Fibroblast of skin of right quadriceps (primary cell): ENCODE measurements at places on chromosomes 3 and 15.

GRCh38 chr3:128080323-128081080 lies 28.3 kb downstream of the SEC61A1 start:
- peak; percentile 95 for DNase-seq

GRCh38 chr3:97899331-97899730 lies 72.9 kb downstream of the RIOX2 start:
- no peak for DNase-seq

DNA sequence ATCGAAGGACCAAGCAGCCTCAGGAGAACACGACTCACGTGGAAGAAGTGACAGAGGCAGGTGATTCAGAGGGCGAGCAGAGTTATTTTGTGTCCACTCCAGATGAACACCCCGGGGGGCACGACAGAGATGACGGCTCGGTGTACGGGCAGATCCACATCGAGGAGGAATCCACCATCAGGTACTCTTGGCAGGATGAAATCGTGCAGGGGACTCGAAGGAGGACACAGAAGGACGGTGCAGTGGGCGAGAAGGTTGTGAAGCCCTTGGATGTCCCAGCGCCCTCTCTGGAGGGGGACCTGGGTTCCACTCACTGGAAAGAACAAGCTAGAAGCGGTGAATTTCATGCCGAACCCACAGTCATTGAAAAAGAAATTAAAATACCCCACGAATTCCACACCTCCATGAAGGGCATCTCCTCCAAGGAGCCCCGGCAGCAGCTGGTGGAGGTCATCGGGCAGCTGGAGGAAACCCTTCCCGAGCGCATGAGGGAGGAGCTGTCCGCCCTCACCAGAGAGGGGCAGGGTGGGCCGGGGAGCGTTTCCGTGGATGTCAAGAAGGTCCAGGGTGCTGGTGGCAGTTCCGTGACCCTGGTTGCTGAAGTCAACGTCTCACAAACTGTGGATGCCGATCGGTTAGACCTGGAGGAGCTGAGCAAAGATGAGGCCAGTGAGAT lies 26.0 kb downstream of the SYNM start:
- DNase-seq: no peak

- DNase-seq: no peak
Measured at GRCh38 chr3:16085410-16085809, 89.1 kb upstream of the GALNT15 start.

GRCh38 chr3:156725682-156726081 lies 51.3 kb downstream of the TIPARP start:
- DNase-seq: no peak

DNA sequence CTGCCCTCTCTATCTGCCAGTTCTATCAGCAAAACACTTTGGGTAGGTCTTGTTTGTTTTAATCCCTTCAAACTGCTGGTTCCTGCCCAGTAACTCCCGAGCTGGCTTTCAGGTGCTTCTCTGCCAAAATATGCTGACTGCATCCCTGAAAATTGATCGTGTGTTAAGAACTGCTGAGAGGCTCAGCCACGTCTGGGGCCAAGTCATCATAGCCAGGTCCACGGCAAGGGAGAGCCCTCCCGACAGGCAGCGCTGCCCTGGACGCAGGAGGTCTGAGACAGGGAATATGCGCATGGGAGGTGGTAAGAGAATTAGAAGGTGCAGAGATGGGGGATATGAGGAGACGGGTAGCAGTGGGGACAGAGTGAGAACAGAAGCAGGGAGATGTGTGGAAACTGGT lies 179.7 kb upstream of the TOPAZ1 start:
- no peak for DNase-seq

GRCh38 chr15:78072080-78072892 lies 5.2 kb downstream of the TBC1D2B start:
- DNase-seq: peak; percentile 83

GRCh38 chr3:55571216-55571813 lies 84.2 kb upstream of the WNT5A start:
- DNase-seq: no peak

GRCh38 chr15:74795966-74796625 lies 14.2 kb downstream of the CSK start:
- no peak for DNase-seq

DNA sequence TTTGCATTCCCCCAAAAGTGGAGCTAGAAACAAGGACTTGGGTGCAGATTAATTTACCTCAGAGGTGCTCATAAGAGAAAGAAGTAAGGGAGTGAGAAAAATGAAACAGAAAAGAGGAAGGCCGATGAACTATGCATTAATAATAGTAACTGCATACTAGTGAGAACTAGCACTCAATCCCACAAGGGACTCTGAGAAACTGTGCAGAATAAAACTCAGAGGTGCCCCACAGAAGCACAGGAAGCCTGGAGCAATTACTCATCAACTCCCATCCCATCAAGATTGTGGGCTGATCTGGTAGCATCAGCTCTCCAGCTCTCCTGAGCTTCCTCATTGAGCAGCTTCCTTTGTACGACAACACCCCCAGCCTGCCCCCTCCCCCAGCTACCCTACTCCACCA lies 50.8 kb downstream of the CLDN18 start:
- DNase-seq: no peak

- no peak for DNase-seq
Measured at GRCh38 chr15:40038275-40038637, 725 bp downstream of the SRP14 start.

GRCh38 chr3:162354356-162354755 lies 857.7 kb downstream of the OTOL1 start:
- DNase-seq: peak; percentile 64

- DNase-seq: peak; percentile 26
Measured at GRCh38 chr3:185939721-185940120, 1.9 kb upstream of the TRA2B start.

- peak; percentile 20 for DNase-seq
Measured at GRCh38 chr3:33645060-33645647, 72.9 kb downstream of the CLASP2 start.

DNA sequence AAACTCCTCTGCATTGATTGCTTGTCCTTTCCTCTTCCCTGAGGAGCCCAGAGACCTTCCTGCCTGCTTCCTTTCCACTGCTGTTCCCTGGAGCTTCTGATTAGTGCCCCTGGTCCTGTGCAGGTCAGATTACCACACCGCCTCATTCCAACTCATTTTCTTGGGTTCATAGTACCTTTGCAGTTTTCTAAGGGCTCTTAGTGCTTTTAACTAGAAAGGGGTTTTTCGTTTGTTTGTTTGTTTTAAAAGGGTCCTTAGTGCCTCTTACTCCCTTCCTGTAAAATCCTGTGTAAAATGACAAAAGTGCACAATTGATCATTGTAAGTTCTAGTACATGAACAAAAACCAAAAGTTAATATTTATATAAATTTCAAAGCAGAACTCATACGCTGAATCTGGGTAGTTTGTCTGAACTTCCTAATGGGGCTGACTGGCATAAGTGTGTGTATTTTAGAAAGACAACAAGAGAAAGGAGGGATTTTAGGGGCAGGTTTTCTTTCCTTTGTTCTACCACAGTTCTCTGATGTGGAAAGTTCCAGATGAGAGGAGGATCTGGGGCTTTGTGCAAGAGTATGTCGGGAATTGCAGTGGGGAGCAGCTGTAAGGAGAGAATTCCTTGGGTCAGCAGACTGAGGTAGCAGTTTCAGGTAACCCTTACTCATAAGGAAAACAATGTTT lies 30.6 kb downstream of the SNRK start:
- DNase-seq: no peak

DNA sequence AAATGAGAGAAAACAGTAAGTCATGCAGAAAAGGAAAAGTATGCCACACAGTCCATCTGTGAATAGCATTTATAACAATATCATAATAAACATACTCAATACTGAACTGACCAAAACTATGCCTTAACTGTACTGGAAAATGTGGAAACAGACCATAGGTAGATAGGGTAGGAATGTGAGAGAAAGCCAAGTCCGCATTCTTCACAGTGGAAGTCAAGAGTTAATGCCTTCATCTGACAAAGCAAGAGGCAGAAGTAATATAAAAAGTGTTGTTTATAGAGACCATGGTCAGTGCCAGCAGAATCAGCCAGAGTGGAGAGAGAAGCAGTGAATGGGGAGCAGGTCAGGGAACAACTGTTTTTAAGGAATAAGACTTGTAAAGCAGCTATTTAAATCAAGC lies 52.3 kb downstream of the KBTBD12 start:
- DNase-seq: no peak

GRCh38 chr3:69749461-69749860 lies 10.2 kb downstream of the MITF start:
- no peak for DNase-seq

DNA sequence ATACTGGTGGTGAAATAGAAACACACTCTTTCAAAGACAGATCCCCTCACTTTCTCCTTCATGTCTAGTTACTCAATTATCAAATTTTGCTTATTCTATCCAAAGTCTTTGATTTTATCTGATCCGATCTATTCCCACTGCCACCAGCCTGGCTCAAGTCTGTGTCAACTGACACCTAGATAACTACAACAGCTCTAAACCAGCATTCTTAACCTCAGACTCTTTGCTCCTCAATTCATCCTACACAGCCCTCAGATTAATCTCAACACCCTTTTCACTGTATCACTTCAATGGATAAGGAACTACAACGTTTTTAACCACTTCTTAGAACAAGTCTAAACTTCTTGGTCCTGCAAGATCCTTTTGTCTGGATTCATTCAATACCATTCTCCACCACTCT lies 9.1 kb downstream of the KPNA1 start:
- DNase-seq: no peak

GRCh38 chr3:31137718-31138465 lies 243.4 kb upstream of the GADL1 start:
- DNase-seq: peak; percentile 60

- no peak for DNase-seq
Measured at GRCh38 chr15:57522148-57522547, 69.6 kb upstream of the MYZAP start.

GRCh38 chr3:40690749-40691451 lies 166.1 kb downstream of the ZNF621 start:
- DNase-seq: peak; percentile 1

DNA sequence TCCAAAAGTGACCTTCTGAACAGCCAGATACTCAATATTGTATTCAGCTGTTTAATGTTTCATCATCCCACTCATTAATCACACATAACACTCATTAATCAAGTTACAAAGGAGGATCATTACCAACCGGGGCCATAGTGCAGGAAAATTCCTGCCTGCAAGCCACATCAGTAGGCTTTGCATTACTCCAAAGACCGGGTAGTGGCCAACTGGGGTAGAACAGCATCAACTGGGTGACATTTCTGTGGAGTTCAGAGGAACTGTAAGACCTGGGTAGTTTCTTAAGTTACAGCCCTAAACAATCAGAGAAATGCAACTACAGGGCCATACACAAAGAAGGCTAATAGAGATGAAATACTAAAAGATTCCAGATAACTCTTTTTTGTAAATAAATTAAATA lies 253.1 kb downstream of the WDR72 start:
- DNase-seq: no peak

DNA sequence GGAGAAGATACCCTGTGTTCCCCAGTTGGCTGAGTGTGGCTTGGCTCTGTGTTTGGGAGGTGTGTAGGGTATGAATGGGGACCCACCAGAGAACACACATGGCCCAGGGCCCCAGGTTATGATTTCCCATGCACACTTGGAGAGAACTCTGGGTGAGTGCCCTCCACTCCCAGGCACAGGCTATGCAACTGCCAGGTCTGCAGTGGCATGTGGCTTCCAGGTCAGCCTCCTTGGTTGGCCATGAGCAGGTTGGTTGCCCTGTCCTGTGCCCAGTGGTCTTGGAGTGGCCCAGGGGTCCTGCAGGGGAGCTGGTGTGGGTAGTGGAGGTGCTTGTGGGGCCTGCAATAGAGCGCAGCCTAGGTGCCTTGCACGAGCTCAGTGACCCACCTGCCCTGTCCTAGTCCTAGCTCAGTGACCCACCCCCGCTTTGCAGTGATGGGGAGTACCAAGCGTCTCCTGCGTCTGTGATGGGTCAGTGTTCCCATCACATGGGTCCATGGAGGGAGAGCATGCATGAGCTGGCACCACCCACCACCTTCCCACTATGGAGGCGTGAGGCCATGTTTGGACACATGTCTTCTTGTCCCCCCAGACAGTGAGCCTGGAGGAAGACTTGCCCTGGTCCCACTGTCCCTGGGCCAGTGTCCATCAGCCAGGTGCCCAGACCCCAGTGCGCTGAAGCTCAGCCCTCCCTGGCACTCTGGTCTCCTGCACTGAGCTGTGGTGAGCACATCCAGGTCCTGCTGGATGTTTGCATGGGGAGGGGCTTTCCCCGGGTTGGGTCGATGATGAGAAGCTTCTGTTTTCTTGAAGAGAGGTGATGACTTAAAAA lies 217.3 kb downstream of the SNRPN start:
- DNase-seq: no peak

DNA sequence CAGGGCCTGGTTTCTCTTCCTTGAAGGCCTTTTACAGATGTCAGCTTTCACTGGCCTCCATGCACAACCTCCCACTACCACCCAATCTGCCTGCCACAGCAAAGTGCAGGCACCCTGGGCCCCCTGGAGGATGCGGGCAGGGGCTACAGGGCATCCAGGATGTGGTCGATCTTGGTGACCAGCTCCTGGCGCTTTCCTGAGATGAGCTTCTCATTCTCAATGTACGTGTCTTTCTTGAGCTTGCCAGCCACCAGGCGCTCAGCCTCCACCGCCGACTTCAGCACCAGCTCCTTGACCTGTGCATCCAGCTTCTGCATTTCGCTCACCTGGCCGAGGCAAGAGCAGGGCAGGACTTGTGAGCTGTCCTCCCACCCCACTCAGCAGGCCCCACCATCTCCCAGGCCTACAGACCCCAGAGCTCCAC lies 30.3 kb downstream of the RPN1 start:
- DNase-seq: no peak

GRCh38 chr3:27792869-27793268 lies 70.7 kb upstream of the EOMES start:
- no peak for DNase-seq

- no peak for DNase-seq
Measured at GRCh38 chr15:101180620-101181307, 71.1 kb downstream of the CHSY1 start.

- no peak for DNase-seq
Measured at GRCh38 chr15:85276508-85276907, 103.9 kb upstream of the AKAP13 start.
